ENCODE measurements at places on chromosomes 2 and 18.

DNA sequence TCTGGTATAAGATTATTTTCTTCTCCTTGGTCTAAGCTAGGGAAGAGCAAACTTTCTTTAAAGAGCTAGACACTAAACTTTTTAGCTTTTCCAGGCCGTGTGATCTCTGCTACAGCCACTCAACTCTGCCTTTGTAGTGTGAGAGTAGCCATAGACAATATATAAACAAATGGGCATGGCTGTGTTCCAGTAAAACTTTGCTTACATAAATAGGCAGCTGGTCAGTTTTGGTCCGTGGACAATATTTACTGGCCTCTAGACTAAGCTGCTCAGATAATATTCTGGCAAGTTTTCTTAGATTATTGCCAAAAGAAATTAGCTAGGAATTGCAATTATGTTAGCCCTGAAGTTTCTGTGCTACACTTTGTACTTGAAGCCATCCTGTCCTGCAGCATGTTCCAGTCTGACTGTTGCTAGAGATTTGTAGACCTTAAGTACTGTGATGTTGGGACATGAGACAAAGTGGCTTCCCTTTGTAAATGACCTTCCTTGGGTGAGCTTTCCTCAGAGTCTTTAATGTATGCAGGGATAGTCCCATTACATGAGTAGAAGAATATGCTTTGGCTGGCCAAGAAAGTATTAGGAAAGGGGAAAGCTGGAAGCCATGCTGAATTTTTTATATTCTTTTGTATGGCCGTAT is 126.9 kb downstream of the SOX11 start:
- no peak for DNase-seq

- DNase-seq = no peak
Measured at GRCh38 chr2:43127941-43128558, 98.4 kb downstream of the ZFP36L2 start.

GRCh38 chr18:79682894-79683625 is 3.5 kb downstream of the CTDP1 start:
- no peak for DNase-seq

- DNase-seq = no peak
Measured at GRCh38 chr18:53253789-53254188, 913.8 kb downstream of the DCC start.

- DNase-seq = no peak
Measured at GRCh38 chr2:165743442-165743841, 50.6 kb downstream of the GALNT3 start.

GRCh38 chr2:231716666-231717280 is 8.4 kb downstream of the PTMA start:
- no peak for DNase-seq

GRCh38 chr2:169619946-169620345 is 35.8 kb downstream of the PPIG start:
- no peak for DNase-seq

GRCh38 chr2:213119061-213119809 is 32.2 kb downstream of the IKZF2 start:
- no peak for DNase-seq

Data from breast epithelium (tissue), 4 donors.